Dermis blood vessel endothelial cell (primary cell): ENCODE measurements at places on chromosomes 7 and 10.

GRCh38 chr7:39589323-39590111 lies 23.3 kb downstream of the YAE1 start:
- peak; percentile 96 for DNase-seq

- DNase-seq = peak; percentile 68
Observed at GRCh38 chr7:18590744-18591340, 95.3 kb downstream of the HDAC9 start.

DNA sequence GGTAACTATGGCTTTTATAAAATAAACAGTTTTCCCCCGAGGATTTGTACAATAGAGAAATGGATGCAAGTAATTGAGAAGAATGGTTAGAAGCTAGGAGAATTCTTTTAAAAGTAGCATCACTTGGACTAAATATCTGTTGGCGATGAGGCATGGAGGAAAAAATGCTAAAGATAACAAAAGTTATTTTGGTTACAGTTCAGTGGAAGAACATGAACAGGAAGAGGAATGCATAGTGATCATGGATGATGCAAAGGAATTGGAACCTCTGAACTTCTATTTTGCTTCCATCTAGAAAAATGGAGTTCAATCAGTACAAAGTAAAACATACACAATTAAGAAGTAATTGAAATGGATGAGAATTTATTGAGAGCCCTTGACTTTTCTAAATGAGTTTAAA lies 32.9 kb downstream of the ENTPD1 start:
- DNase-seq = peak; percentile 40

GRCh38 chr7:98166668-98166970 lies 44.6 kb upstream of the BHLHA15 start:
- no peak for DNase-seq

DNA sequence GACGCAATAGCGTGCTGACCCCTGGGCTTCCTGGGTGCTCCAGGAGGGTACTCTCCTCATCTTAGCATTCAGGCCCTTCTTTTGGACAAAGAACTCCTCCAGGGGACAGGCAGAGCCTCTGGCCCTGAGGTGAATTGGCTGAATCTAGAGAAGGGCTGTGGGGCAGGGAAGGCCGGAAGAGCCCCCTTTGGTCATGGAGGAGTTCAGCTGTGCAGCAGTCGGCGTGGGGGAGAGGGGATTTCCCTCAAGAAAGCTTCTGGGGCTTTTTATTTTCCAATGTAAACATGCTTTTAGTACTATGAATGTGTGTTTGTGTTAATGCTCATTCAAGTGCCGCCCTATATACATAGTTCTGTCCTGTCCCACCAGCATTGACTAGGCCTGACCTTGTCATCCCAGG lies 38.8 kb downstream of the FIGNL1 start:
- no peak for DNase-seq

GRCh38 chr7:47291461-47292081 lies 290.3 kb downstream of the TNS3 start:
- DNase-seq = peak; percentile 67
